GM06990 (cell line): ENCODE measurements at places on chromosomes 3 and 15.

GRCh38 chr15:69496001-69496400 is 43.4 kb downstream of the RPLP1 start:
- DNase-seq, result no peak

DNA sequence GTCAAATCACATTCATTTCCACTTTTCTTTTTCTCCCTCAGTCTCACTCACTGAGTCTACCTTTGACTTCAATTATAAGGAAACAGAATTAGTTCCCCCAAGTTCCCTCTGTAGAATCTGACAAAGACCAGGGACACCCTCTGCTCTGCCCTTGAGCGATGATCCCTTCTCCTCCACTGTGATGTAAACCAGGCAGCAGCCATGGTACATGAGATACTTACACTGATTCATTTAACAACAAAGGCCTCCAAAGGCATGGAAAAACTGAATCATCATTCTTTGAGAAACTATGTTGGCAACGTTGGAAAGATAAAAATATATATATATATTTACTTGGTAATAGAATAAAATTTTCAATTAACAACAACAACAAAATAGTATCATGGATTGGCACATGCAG is 84.1 kb downstream of the P3H2 start:
- DNase-seq, result no peak

DNA sequence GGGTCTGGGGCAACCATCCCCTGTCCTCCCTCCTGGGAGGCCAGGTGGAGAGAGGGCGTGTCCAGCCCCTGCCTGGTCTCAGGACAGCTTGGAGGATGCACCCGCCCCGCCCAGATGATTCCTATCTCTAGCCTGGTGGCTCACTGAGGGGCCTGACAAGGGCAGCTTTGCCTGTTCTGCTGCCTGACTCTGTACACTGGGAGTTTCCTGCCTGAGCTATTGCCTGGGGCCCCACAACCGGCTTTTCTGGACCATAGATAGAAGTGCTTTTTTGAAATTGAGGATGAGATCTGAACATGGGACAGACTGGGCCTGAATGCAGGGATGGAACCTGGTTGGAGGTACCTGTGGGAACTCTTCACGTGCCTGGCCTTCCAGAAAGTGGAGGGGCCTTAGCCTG is 751 bp upstream of the PLA2G4E start:
- DNase-seq, result no peak

GRCh38 chr3:8678751-8679150 is 34.2 kb upstream of the SSUH2 start:
- DNase-seq, result no peak

- no peak for DNase-seq
These were observed 17.6 kb downstream of the ASB14 start for GRCh38 chr3:57274845-57275244.

DNA sequence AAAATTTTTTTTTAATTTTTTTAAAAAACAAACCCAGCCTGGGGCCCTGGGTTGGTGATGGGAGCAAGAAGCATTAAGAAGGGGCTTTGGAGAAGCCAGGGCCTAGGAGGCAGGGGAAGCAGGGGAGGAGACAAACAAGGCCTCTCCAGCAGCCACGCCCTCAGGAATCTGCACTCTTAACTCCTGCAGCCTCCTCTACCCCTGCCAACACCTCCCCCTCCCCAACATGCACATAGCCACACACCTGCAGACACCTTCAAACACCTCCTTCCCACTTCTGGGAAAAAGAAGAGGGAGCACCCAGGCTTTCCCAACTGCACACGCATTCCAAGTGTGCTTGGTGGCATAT is 2.7 kb upstream of the DCAF1 start:
- DNase-seq, result no peak

- DNase-seq, result no peak
These were observed 3.1 kb upstream of the CAMKV start for GRCh38 chr3:49872801-49873281.
